Caco-2 (cell line): ENCODE measurements at places on chromosomes 12 and 14. TPM values are rescaled to one million over a fixed set of nuclear protein-coding genes. Genes with fewer than 3 reads are reported as not detected.

DNA sequence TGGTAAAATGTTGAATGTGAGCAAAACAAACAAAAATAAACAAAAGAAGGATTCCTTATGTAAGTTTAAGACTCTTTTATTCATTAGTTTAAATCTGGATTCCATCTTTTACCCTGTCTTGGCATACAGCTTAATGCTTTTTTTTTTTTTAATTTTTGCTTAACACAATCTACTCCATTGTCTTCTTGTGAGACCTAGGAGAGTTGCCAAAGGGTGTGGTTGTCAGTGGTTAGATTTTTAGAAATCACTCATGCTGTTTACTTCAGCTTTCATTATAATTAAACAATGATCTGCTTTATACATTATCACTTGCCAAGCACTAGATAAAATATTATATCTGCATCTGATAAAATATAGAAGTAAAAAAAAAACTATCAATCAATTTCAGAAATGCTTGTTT is 77.7 kb upstream of the KITLG start:
- DNase-seq, result no peak

- DNase-seq, result no peak
Measured at GRCh38 chr12:123131291-123131832, 19.5 kb downstream of the PITPNM2 start.

- DNase-seq, result no peak
Measured at GRCh38 chr12:104340177-104340576, 36.6 kb downstream of the EID3 start.

DNA sequence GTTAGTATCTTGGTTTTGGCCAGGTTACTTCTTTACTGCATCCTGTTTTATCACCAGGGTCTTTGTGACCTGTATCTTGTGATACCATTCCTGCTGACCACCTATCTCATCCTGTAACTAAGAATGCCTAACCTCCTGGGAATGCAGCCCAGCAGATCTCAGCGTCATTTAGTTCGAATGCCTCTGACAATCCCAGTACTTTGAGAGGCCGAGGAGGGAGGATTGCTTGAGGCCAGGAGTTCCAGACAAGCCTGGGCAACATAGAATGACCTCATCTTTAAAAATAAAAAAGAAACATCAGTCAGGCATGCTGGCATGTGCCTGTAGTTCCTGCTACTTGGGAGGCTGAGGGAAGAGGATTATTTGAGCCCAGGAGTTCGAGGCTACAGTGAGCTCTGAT is 206.5 kb downstream of the SUDS3 start:
- no peak for DNase-seq

ARPC3 gene
- total RNA-seq, result 302 and 309 TPM in 2 replicates

TMEM229B gene
- 0.19 TPM in 1 of 2 replicates, not detected in the other for total RNA-seq

DNA sequence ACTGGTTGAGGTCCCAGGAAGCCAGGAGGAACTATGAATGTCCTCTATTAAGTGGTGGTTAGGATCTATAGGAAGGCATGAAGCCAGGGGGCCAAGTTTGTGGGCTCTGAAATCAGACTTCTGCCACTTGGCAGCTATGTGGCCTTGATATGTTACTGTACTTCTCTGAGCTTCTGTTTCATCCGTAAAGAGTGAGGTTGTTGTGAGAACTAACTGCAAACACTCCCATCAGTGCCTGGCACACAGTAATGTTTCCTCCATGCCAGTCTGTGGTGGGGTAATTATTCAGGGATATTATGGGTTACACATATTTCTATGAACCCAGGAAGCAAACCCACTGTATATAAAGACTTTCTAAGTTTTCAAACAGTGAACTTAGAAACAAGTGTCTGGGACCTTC is 57.4 kb downstream of the PLXNC1 start:
- DNase-seq, result no peak

DNA sequence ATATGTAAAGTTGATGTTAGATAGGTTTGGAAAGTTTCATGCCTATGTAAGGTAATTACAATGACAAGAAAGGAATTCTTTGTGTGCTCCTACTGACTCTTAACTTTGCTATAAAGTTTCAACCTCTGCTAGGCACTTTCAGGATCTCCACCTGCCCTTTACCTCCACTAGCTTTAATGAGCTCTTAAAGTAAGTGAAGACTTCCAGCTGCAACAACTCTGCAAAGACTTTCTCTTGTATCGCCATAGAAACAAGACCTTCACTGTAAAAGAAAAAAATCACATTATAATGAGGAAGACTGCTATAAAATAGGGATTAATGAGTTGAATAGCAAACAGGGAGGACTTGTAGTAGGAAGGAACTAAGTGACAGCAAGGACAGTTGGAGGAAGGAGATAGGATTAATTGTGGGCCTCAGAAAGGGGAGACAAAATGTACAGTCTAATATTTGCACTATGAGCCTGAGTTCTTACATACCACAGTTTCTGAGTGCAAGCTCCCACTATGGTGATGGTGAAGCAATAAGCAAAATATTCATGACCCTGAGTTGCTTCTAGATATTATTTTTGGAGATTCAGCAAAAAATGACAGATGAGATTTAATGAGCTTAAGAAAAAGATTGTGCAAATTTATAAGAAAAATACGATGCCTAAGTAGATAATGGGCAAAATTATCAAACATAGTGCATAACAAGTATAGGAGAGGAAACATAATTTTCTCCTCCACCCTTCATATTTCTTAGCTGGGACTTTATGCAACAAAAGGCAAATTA is 66.7 kb downstream of the DHRS2 start:
- DNase-seq, result no peak

TMEM117 gene
- 28.0 and 34.1 TPM in 2 replicates for total RNA-seq

TDRD9 gene
- not detected in 2 replicates for total RNA-seq

BMAL2 gene
- 35.4 and 36.0 TPM in 2 replicates for total RNA-seq

DNA sequence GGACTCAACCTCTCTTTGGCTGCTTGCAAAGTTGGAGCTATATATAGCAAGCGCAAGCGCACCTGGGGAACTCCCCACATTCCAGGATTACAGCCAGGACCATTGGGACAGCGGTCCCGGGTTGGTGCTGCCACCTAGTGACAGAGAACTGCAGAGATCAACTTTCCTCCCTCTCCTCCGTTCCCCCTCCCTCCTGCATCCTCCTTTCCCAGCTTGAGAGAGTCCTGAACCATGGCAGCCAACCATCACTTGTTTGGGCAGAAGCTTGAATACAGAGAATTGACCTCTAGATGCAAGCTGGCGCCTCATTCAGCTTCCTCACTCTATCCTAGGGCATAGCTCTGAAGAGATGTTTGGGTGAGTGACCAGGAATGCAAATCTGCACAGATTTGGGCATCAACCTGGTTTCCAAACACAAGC is 17.4 kb upstream of the FLVCR2 start:
- peak; percentile 87 for DNase-seq

DNA sequence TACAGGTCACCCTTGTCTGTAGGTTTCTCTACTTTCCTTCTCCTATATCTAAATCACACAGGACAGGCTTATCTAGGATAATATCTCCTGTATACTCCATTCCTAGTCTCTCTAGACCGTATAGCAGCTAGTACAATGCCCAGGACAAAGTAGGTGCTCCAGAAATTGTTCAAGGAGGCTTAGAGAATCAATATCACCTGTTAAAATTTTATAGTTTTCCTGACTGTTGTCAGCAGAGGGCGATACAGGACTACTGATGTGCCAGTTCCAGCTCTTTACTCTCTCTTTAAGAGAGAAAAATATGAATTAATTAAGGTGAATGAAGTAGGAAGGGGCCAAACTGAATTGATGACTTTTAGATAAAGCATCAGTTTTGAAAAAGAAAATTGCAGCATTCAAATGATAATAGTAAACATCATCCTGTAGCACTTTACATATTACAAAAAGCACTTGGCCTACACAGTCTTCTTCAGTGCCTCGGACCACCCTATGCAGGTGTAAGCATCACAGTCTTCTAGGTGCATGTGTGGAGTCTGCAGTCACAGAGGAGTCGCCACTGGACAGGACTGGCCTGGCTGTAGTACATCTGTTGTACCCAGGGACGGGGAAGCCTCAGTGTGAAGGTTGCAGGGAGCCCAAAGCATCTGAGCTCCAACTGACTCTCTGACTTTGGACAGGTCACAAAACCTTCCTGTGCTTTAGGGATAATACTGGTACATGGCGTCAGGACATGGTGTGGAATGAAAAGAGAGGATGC is 61.9 kb upstream of the MAX start:
- DNase-seq, result no peak

- no peak for DNase-seq
Measured at GRCh38 chr12:40616383-40616915, 75.8 kb upstream of the CNTN1 start.

- DNase-seq, result no peak
Measured at GRCh38 chr14:101460521-101460920, 100.8 kb upstream of the DIO3 start.

MGAT2 gene
- total RNA-seq, result 42.1 and 47.5 TPM in 2 replicates

DNA sequence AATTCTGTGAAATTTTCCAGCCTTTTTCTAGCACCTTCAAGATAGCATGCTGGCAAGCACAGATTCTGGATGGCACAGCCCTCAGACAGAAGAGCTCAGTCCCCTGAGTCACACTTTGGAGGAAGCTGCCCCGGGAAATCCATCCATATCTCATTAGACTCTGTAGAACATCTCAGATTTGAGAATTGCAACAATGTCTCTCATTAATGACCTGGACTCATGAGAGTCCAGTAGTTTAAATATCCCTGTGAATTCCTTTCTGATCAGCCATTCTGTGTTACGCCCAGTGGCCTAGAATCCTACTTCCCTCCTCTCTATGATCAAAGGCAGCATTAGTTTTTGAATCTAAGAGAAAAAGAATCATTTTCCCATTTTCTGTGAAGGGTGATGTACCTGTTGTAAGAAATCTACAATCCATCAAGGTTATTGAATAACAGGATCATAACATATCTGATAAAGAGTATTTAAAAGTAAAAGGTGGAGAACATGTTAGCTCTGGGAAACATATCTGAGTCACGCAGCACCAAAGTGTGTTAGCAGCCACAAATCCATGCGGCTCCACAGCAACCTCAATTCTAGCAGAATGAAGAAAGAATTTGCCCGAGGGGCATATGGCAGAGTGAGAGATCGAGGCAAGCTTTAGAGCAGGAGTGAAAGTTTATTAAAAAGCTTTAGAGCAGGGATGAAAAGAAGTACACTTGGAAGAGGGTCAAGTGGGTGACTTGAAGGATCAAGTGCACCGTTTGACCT is 855.6 kb upstream of the TMEM132C start:
- no peak for DNase-seq

GRCh38 chr14:96380735-96381134 is 11.2 kb upstream of the AK7 start:
- DNase-seq, result no peak

- DNase-seq, result no peak
Measured at GRCh38 chr12:25041006-25041741, 92.3 kb upstream of the BCAT1 start.

DNA sequence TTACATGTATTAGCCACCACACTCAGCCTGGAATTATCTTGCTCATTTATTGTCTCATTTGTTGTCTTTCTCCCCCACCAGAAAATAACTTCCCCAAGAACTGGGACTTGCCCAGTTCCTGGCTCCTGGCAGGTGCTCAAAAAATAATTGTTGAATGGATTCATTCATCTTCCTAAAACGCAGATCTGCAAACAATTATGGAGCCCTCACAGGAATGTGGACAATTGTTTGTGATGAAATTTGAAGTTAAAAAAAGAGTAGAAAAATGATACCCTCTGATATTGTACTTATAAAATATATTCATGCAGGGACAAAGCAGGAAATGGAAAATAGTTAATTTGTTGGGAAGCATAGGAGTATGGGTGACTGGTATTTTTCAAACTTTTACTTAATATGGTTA is 60.7 kb upstream of the MAP1LC3B2 start:
- no peak for DNase-seq

SOX5 gene
- 15.4 and 16.8 TPM in 2 replicates for total RNA-seq

DNA sequence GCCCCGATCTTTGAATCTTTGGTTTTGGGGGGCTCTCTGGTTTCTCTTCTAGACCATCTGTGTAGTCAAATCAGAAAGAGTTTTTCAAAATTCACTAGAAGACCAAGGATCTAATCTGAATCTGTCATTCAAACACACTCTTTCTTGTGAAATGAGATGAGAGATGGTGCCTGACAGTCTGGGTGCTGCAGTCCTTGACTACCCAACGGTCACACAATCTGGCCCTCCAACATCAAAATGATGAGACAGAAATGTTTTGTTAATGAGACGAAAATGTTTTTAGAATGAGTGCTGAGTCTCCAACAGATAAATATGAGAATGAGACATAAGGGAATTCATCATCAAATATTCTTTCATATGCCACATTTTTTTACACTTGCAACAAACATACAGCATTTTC is 695.7 kb upstream of the USP15 start:
- no peak for DNase-seq

- no peak for DNase-seq
Measured at GRCh38 chr14:84298663-84299195, 1231.2 kb upstream of the FLRT2 start.

DNA sequence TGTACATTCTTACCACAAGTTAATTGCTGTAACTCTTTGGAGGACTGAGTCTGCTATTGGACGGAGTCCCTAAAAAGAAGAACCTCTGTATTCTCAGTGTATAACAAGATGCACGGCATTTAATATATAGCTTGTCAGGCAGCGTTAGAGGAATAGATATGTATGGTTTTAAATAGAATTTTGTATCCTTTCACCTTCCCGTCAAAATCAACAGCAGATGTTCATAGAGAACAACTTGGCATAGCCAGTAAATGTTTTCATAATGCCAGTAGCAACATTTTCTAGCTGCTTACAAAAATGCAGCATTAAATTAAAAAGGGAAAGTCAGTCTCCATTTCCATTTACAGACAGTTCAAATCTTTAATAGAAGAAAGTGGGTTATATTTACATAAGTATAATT is 6.8 kb downstream of the SCYL2 start:
- DNase-seq, result no peak

CD69 gene
- total RNA-seq, result not detected in 2 replicates

- DNase-seq, result no peak
Measured at GRCh38 chr14:52060080-52060479, 8.8 kb downstream of the NID2 start.

FBLN5 gene
- 9.2 and 13.9 TPM in 2 replicates for total RNA-seq

CPNE8 gene
- total RNA-seq, result 13.5 and 15.2 TPM in 2 replicates

NRL gene
- total RNA-seq, result 2.1 and 2.3 TPM in 2 replicates

DNA sequence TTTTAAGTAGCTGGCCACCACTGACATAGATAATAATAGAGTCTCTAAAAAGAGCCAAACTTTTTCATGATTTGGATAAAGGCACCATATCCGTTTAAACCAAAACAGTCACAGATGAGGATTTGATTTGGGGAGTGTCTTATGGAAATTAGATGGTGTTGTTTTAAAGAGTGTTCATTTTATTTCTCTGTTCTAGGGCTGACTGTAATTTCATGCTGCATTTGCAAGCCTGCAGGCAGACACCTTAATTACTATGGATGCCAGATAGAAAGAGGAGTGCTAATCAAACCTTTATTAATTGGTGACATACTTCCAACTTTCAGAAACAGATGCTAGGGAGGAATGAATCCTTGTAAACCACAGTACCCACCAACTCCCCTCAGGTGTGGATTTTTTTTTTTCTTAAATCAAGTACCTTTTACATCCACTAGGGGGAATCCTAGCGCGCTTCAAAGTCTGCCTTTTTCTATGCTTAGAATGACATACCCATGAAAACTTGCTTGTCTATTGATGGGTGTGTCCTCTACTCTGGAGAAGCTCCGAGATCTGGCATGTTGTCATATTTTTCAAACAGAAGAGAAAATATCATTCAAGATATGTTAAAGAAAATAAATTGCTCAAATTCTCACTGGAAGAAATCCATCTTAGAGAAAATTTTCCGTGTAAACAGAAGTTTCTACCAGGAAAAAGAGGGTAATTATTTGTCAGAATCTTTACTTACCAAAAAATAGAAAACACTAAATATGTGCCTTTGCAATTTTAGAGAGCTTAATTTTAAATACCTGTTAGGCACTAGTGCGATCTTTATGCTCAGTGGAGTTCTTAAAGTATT is 14.2 kb upstream of the PLXNC1 start:
- no peak for DNase-seq

GRCh38 chr12:93741659-93742109 is 64.5 kb downstream of the CRADD start:
- DNase-seq, result peak; percentile 39

NTS gene
- 0.58 TPM in 1 of 2 replicates, not detected in the other for total RNA-seq
